Right cardiac atrium (tissue), 5 donors: ENCODE measurements at places on chromosomes 4 and X.

- no peak for DNase-seq
Measured at GRCh38 chr4:14994242-14994641, 8.0 kb upstream of the CPEB2 start.

- DNase-seq = no peak
Measured at GRCh38 chr4:118348886-118349285, 3.9 kb downstream of the PRSS12 start.

DNA sequence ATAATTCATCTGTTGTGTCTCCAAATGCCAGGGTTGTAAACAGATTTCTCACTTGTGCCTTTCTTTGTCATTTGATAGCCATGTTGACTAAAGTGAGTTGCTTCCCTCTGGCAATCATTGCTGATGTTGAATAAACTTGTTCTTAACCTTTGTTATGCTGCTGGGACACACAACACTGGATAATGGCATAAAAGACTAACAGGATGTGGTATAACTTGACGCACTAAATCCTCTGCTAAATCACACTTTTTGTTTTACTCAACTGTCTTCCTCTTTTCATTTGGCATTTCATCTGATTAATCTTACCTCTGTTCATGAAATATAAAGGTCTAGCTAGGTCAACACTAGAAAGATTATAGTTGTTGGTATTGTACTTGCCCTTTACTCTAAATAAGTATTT is 17.6 kb upstream of the CXCL5 start:
- DNase-seq = no peak

DNA sequence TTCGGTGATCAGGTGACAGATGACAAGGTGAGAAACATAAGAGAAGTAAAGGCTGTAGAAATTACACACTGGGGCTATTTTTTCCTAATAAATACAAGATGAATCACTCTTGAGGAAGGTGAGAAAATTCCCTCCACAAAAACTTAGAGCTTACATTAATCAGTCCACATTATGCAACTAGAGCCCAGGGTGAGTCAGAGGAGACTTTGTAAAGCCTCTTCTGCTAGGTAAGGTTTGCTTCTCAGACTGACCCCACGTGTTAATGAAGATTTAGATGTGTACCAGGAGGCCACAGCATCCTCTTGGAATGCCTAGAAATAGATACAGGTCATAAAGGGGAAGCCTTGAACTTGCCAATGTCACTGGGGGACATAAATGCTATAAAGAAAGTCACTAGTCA is 396.0 kb upstream of the SMIM31 start:
- DNase-seq = no peak

GRCh38 chrX:48090123-48090522 is 18.7 kb upstream of the ZNF630 start:
- DNase-seq = no peak

DNA sequence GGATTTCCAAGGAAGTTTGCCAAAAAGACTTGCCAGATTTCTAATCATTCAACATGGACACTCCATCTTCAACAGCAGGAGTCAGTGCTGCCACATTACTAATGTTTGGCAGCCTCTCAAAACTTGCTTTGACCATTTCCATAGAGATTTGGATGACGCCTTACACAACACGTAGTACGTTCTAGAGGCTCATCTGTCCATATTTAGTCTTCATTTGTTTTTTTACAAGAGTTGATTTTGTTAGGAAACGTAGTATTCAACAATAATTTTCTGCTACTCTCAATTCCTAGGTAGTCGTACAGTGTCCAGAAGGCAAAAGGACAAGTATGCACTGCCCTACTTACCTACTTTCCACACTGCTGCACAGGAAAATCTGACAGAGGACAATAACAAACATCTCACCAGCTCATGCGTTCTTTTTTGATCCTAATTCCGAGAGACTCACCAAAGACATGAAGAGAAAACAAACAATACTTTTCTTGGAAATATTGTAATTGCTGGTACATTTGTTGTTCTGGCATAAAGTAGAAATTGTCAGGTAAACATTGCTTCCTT is 117.3 kb downstream of the SNCA start:
- DNase-seq = no peak

DNA sequence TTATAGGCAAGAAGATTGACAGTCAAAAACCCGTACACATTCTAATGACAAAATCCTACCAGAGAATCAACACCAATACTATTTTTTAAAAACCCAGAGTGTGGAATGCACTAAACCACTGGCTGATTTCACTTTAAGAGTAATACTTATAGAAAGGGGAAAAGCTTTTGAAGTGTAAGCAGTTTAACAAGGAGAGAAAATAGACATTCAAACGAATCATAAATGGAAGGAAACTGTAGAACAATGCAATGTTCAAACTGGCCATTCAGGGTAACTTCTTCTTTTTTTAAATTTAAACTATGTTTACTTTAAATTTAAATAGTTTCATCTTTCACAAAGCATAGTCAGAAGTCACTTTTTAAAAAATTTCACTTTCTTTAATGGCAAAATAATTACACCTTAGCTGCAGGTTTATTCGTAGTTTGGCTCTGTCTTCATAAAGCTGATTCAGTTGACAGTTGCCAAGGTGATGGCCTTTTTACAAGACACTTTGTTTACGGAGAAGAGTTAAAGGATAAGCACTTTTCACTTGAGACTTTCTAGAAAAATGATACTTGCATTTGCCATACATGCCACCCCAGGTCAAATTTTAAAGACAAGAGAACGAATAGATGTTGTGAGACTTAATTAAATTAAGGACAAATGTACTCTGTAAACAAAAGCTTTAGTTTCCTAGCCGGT is 82.4 kb upstream of the KLF3 start:
- no peak for DNase-seq

DNA sequence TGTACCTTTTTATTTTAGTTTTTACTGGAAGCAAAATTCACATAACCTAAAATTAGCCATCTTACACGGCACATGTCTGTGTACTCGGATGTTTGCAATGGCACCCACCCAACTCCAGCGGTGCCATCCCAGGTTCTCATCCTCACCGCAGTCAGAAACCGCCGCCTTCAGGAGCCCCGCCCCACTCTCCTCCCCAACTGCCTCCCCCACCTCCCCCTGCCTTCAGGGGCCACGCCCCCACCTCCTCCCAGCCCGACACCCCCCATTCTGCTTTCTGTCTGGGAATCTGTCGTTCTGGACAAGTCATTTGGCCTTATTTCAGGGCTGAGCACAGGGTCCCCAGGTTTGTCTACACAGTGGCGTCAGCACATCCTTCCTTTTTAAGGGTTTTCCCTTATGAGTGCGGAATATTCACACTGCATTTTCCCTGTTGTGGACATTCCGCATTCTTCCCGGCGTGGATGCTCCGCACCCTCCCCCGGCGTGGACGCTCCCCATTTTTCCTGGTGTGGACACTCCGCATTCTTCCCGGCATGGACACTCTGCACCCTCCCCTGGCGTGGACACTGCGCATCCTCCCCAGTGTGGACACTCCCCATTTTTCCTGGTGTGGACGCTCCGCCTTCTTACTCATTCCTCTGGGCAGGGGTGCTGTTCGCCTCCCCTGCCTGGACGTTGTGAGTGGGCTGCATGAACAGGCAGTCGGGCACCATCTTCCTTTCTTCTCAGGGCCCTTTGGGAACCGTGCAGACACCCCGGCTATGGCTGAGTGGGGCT is 135.4 kb upstream of the NKX1-1 start:
- DNase-seq = peak; percentile 21

GRCh38 chr4:1205586-1206298 is 33.4 kb upstream of the SPON2 start:
- peak; percentile 59 for DNase-seq

DNA sequence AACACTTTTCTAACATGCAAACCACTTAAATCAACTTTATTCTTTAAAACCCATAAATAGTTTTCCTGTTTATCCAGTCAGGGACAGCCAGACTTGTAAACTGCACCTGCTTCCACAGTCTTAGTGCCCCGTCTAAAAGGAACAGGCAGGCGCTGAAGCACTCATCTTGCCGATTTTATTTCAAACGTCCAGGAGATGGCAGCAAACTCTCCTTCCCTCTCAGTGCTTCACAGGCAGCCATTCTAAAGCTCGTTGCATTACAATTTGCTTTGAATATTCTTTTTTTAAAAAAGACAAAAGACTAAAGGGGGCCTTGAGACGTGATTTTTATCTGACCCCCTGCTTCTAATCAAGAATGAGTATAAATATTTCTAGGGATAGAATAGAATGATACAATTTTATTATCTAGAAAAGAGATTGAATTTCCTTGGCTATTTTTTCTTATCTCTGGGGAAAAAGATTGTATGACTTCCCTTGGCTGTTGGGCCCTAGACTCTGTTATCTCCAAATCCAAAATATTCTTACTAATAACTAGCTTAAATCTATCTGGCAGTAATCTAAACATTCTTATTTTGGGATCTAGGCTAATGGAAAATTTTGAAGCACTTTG is 93.6 kb upstream of the MYOZ2 start:
- DNase-seq = peak; percentile 34

GRCh38 chrX:153609917-153610835 is 11.2 kb upstream of the CCNQ start:
- DNase-seq = peak; percentile 77

DNA sequence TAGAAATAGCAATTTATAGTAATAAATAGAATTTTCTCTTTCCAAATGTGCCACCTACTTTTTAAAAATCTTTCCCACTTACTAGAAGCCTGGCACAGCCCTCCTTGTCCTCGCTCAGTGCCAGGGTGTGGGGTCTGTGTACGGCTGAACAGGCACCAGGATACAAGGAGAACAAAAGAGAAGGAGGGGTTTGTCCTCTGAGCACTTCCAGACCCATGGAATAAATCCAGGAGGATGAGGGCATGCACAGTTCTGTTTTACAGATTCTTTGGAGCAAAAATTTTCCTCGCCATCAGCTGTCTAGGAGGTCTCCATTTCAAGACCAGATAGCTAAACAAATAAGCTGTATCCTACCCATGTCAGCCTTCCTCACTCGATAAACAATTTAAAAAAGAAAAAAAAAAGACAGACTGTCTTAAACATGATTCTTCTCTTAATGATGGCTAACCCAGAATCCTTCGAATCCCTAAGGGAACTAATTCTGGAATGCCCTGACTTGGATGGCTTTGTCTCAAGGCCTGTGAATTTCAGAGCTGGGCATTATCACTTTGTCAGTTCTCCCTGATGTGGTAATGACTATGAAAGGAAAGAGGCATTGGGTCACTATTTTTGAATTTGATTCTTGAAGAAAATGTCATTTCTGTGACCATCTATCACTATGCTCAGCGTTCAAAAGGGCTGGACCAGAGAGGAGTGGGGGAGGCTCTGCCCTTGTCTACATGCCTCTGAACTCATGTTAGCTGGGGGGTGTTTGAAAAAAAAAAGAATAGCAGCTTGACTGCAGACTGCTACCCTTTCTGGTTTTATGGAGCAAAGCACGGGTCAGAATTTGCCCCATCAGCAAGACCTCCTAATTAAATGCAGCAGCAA is 151.0 kb downstream of the DCTD start:
- DNase-seq = no peak

- DNase-seq = peak; percentile 45
Measured at GRCh38 chr4:8083086-8083825, 75.4 kb downstream of the ABLIM2 start.

DNA sequence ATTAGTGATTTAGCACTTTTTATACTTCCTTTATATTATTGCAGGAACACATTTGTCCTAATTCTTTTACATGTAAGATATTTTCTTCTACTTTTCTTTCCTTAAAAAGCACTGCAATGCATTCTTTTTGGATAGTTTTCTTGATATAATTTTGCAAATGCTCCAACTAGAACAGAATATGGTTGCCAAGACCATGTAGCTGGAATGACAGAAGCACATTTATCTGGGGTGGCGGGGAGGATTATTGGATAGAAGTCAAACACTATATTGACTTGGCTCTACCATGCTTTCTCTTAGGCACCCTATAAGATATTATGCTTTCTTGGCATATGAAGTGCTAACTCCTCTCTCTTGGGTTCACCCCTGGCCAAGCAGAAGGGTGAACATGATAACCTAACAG is 983.5 kb downstream of the FAT4 start:
- no peak for DNase-seq

GRCh38 chr4:152997771-152998487 is 61.8 kb downstream of the FHDC1 start:
- no peak for DNase-seq

- DNase-seq = peak; percentile 84
Measured at GRCh38 chr4:683982-684622, 4.8 kb downstream of the SLC49A3 start.

- DNase-seq = no peak
Measured at GRCh38 chr4:156909010-156909409, 62.6 kb downstream of the PDGFC start.

DNA sequence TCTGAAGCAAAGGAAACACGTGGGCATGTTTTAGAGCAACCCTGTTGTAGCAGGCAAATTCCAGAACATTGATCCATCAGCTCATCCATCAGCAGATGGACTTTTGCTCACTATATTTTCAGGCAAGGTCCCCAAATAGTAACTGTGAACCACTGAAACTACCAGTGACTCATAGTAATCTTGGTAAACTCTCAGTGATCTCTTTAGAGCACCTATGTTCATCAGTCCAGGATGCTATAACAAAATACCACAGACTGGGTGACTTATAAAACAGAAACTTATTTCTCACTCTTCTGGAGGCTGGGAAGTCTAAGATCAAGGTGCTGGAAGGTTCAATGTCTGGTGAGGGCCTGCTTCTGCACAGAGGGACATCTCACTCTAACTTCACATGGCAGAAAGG is 28.9 kb upstream of the BTC start:
- no peak for DNase-seq

GRCh38 chr4:109562457-109563239 is 2.6 kb downstream of the MCUB start:
- no peak for DNase-seq

DNA sequence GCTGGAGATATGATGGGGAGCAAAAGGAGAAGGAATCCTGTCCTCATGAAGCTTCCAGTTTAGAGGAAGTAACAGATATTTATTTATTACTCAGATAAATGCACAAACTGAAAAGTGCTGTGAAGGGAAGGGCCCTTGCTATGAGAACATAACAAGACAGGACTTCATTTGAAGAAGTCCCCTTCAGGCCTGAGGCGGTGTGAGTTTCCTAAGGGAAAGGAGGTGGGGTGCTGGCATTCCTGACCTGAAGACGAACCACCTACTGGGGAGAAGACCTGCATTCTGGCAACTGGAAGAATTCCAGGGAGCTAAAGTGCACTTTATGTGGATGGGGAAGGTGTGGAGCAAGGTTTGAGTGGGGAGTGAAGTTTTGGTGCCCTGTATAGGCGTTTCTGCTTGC is 15.9 kb upstream of the SPARCL1 start:
- DNase-seq = no peak

DNA sequence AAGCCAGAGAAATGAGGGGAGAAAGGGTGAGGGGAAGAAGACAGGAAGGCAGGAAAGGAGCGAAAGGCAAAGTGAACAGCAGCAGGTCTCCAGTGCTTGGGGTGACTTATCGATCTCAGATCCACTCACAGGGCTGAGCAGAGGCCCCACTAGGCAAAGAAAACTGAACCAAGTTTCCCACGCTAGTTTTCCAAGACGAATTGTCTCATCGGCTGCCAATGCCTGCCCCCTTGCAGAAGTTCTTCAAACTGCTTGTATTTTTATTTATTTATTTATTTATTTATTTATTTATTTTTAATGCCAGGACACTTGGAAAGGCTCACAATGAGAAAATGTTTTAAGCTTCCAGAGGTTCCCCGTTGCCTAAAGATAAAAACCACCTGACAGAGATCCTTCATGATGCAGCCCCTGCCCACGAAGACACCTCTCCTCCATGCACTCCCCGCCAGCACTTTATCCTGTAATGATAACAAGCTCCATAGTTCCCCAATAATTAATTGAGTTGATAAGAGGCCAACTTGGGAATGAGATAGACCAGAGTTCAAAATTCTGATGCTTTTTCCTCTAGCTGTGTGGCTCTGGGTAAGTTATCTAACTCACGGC is 43.2 kb downstream of the QDPR start:
- no peak for DNase-seq

- DNase-seq = no peak
Measured at GRCh38 chrX:15790769-15791290, 546 bp downstream of the ZRSR2 start.
